Urinary bladder (tissue), 4 donors: ENCODE measurements at places on chromosomes 7 and 10. TPM values are rescaled to one million over a fixed set of nuclear protein-coding genes. Genes with fewer than 3 reads are reported as not detected.

TMEM176B gene
- total RNA-seq: 59.4 TPM

DLX5 gene
- 0.74 TPM for total RNA-seq

LIPN gene
- not detected for total RNA-seq

NEUROD6 gene
- not detected for total RNA-seq

PDCD4 gene
- 148 TPM for total RNA-seq

ZPBP gene
- 0.21 TPM for total RNA-seq

SEC61G gene
- 177 TPM for total RNA-seq

ZP3 gene
- total RNA-seq: 0.42 TPM

FAM25C gene
- total RNA-seq: not detected

AQP1 gene
- 70.9 TPM for total RNA-seq

C10orf62 gene
- not detected for total RNA-seq

MKX gene
- 6.2 TPM for total RNA-seq

TDRD1 gene
- 0.53 TPM for total RNA-seq

CYP2E1 gene
- total RNA-seq: 1.1 TPM
